GM19239 (cell line): ENCODE measurements at places on chromosomes 3 and 15.

DNA sequence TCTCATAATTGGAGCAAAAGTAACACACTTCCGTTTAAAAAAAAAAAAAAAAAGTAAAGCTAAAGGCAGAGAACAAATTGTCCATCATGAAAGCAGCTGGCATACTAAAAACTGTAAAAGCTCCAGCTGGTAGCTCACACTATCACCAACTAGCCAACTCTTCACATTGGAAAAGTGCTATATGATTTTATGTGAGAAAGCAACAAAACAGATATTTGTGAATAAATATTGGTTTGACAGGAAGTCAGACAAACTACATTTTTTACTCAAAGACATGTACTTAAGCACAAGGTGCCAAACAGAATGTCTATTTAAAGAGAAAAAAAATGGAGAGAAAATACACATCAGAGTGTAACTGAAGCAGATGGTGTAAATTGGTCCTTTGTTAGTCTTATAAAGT is 231.2 kb upstream of the CADM2 start:
- DNase-seq, result no peak

- DNase-seq, result no peak
Observed at GRCh38 chr3:109809513-109809912, 472.2 kb upstream of the DPPA4 start.

- DNase-seq, result no peak
Observed at GRCh38 chr15:33148129-33148751, 46.3 kb downstream of the FMN1 start.

GRCh38 chr3:124034844-124035152 is 42.9 kb upstream of the ROPN1 start:
- DNase-seq, result no peak

GRCh38 chr15:52052066-52052935 is 33.3 kb downstream of the MAPK6 start:
- DNase-seq, result no peak

DNA sequence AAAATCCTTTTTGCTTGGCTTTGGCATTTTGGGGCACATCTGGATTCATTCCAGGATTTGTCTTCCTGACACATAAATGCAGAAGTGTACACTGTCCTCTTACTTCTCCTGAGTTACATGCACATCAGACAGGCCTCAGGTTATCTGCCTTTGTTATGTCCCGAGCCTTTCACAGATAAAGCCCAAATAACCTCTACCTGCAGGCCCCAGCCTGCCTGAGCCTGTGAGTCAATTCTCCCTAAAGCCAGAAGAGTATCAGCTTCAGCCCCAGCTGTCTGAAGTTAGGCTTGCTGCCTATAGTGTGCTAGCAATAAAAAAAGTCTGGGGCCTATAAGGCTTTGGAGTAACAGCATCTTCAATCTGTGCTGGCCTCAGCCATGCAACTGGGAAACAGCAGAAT is 17.7 kb upstream of the GSK3B start:
- DNase-seq, result no peak

DNA sequence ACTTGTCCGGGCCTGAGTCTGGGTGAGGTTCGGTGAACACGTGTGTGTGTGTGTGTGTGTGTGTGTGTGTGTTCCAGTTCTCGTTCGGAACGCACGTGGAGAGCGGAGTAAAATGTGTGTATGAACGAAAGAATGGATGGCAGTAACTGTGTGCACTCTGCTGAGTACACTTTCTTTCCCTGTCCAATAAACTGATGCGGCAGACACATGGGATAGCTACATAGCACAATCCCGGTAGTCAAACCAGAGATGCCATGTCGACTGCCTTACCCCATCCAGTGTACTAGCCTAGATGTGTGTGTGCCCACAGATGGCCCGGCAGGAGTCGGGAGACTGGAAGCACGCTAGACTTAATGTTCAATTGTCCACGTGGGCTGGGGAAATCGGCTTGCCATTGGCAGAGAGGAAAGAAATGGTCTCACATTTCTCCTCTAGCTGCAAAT is 507 bp upstream of the GOLIM4 start:
- peak; percentile 14 for DNase-seq

- DNase-seq, result no peak
Observed at GRCh38 chr15:96585484-96586386, 255.2 kb downstream of the NR2F2 start.

- DNase-seq, result no peak
Observed at GRCh38 chr15:76200083-76200465, 111.2 kb downstream of the ETFA start.
